ENCODE measurements at places on chromosomes 7 and 10.
A peak's percentile ranks its signal among the peaks of the same experiment; 100 is the strongest.

GRCh38 chr10:106078895-106079576 is 1085.5 kb downstream of the SORCS1 start:
- peak; percentile 45 for DNase-seq

DNA sequence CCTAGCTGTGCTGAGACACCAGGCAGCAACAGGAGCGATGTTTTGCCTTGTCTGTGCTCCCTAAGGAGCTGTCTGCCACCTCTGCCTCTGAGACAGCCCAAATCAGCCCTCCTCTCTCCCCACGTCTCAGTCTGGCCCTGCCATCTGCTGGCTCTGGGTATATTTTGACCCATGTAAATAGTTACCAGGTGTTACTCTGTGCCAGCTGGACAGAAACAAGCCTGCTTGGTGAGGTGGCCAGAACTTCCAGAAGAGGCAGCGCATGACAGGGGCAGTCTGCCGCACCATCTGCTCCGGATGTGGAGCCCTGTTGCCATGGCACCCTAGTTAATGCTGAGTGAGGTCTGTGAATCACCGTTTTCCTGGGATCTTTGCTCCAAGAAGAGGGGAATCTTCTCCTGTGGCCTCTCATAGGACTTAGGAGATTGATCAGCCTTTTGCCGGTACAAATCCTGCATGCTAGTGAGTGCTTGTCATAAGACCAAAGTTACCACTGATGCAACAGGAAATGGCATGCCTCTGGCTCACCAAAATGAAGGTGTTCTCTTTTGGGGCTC is 31.8 kb downstream of the GSTO2 start:
- DNase-seq: peak; percentile 99

DNA sequence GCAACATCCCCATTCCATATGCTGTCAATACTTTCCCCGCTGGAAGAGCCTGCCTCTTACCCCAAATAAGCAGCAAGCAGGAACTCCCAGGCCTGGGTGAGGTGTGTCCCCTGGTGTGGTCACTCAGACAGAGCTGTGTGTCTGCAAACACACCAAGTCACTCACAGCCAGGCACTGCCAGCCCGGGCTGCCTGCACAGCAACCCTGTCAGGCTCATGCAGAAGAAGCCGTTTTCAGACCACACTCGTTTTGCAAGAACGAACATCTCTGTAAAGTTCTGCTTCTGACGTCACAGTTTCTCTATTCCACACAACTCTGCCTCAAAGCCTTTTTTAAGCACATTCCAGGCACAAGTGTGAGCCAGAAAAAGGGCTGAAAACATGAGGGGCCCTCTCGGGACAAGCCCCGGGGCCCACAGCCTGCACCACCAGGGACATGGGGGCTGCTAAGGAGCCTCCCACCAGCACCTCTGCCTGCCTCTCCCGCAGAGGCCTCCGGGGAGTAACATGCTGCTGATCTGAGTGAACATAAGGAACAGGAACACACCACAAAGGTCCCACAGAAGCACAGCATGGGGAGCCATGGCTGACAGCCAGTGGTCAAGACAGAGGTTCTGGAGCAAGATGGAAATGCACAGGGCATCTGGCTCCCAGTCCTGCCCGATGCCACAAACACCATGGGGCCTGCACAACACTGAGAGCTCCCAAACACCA is 11.4 kb downstream of the PTPRN2 start:
- DNase-seq: no peak

DNA sequence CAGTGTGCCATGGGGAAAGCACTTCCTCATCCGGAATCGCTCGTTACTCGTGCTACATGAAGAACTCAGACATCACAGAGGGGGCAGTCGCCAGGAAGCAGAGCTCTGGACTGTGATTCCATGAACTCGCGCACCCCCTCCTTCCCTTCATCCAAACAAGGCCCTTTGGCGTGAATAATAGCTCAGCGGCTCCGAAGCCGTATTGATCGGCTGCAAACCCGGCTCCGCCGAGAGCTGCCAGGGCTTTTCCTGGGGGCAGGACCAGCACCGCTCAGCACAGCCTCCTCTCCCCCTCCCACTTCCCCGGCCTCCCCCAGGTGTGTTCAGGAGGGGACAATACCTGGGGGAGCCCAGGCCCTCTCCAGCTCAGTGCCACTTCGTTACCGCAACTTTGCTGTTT is 129.0 kb upstream of the TCF7L2 start:
- DNase-seq: no peak

DNA sequence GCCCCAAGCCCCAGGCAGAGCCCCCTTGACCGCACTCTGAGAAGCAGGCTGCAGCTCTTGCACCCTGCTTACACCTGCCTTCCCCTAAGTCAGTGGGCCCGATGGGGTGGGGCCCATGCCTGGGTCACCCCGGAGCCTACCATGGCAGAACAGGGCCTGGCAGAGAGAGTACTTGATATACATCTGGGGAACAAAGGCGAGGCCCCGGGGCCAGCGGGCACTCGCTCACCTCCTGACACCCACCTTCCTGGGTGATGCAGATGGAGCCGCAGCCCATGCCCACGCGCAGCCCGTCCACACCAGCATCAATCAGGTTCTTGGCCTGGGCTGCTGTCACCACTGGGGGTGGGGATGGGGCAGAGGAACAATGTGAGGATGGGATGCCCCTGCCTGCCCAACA is 13.4 kb downstream of the IMPDH1 start:
- DNase-seq: no peak

GRCh38 chr7:31107106-31108090 is 55.3 kb downstream of the ADCYAP1R1 start:
- DNase-seq: no peak

GRCh38 chr10:122426829-122427228 is 27.6 kb upstream of the ARMS2 start:
- no peak for DNase-seq

GRCh38 chr7:77837966-77838365 is 39.4 kb downstream of the PHTF2 start:
- no peak for DNase-seq

DNA sequence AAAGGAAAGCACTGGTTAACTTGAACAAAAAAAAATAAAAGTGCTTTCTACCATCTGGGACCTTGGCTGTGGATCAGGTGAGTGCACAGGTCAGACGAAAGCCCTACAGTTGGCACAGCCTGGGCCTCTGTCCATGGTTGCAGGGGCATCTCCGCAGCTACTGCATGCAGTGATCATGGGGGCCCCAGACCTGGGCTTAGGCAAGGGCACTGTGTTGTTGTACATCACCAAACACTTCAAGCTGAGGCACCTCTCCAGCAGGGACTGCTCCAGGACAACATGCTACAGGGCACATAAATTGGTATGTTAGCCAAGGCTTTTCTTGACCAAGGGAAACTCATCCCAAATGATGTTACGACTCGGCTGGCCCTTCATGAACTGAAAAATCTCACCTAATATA is 23.5 kb downstream of the KLHL7 start:
- no peak for DNase-seq

- DNase-seq: no peak
Observed at GRCh38 chr7:43384616-43385308, 198.1 kb upstream of the STK17A start.

DNA sequence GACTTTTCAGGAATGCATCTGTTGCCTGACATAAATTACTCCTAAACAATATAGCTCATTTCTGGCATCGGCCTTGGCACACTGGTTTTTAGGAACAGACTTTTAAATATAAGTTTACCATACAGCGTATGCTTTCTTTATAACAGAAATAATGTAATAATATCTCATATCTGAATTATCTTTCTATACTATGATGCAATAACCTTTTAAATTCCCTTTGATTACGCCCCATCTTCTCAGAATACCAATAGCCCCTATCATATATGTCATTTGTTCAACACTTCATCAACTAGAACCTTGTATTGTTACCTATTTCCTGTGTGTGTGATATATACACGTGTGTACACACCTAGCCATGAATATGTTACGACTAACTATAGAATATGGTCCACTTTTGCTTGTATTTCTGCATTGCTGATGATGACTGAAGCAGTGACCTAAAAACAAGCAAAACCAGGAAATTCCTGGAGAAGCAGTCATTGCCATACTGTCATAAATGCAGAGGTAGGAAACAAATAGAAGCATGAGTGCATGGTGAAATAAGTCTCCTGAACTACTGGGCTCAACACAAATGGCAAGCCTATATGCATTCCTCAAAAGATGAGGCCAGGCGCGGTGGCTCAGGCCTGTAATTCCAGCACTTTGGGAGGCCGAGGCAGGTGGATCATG is 618.4 kb upstream of the NRP1 start:
- DNase-seq: peak; percentile 74

GRCh38 chr10:104041891-104042535 is 43.7 kb downstream of the COL17A1 start:
- DNase-seq: no peak

DNA sequence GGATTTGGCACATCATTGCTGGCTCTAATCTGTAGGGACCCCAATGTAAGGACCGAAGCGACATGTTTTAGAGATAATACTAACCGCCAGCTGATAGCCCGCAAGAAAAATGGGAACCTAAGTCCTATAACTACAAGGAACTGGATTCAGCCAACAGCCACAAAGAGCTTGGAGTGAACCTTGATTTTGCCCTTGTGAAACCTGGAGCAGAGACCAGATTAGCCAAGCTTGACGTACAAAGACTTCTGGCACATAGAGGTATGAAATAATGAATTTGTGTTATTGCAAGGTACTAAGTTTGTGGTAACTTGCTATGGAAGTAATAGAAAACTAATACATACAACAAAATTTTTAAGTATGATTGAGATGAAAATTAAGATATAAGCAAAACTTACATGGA is 246.9 kb downstream of the AGMO start:
- DNase-seq: no peak

DNA sequence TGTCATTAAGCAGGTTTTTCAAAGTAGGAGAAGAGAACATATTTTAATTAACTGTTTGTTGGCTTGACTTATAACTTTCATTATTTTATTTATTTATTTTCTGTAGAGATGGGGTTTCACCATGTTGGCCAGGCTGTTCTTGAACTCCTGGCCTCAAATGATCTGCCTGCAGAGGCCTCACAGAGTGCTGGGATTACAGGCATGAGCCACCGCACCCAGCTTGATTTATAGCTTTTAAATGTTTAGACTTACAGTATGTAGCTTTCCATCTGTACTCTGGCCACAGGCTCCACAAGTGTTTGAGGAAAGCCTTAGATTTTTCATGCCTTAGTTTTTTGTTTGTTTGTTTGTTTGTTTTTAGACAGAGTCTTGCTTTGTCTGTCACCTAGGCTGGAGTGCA is 72.7 kb upstream of the IFRD1 start:
- DNase-seq: no peak
